ENCODE measurements at places on chromosomes 2 and 18.

- no peak for DNase-seq
Measured at GRCh38 chr18:76354348-76354747, 140.7 kb downstream of the ZNF516 start.

GRCh38 chr2:150127995-150128394 lies 359.5 kb downstream of the RND3 start:
- DNase-seq, result no peak

GRCh38 chr2:174997110-174997509 lies 8.1 kb downstream of the CHN1 start:
- DNase-seq, result no peak

DNA sequence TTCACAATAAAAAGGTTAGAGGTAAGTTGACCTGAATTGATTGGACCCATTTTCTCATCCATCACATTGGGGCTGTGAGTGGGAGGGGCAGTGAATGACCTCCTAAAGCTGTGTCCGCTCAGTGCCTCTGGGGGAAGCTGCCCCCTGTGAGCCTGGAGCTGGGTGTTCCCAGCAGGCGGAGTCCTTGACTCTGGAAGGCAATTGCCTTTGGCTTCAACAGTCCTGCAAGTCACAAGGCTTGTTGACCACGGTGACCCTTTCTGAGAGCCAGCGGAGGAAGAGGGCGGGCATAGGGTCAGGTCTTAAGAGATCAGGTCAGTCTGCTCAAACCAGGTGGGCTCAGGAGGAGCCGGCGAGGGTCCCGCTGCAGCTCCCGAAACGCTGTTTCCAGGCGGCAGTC lies 1.1 kb upstream of the CIDEA start:
- no peak for DNase-seq

- no peak for DNase-seq
Measured at GRCh38 chr2:177256026-177256425, 8.5 kb downstream of the NFE2L2 start.

GRCh38 chr2:137206069-137206468 lies 440.7 kb downstream of the THSD7B start:
- DNase-seq, result no peak

DNA sequence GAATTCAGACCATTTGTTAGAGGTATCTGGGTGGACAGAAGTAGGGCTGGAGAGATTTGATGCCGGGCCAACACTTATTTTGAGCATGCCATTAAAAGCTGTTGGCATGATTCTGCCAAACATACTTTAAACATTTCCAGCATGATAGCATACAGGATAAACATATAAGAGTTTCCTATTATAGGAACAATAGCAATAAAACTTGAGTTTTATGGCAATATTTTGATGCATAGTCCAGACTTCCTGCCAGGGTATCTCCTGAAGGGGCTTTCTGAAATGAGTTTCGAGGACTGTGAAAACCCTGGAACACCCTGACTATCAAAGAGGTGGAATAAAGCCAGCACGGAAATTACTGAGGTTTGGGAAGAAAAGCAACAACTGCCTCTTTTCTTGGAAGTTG lies 1398.0 kb upstream of the NXPH2 start:
- DNase-seq, result no peak

DNA sequence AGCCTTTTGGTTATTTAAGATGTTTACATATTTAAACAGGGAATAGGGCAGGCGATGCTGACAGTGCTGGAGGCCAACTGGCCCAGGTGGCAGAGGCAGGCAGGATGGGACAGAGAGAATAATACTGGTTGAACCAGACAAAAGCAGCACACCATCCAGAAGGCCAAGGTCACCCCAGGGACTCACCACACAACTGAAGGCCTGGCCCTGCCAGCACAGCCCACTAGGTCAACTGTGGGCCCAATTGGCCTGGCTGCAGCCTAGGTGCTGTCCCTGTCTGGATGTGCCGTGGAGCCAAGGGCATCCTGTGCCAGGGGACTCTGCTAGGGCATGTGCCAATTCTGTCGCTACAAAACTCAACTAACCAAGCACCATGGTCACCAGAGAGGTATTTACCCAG lies 69.2 kb downstream of the RNF152 start:
- DNase-seq, result no peak

DNA sequence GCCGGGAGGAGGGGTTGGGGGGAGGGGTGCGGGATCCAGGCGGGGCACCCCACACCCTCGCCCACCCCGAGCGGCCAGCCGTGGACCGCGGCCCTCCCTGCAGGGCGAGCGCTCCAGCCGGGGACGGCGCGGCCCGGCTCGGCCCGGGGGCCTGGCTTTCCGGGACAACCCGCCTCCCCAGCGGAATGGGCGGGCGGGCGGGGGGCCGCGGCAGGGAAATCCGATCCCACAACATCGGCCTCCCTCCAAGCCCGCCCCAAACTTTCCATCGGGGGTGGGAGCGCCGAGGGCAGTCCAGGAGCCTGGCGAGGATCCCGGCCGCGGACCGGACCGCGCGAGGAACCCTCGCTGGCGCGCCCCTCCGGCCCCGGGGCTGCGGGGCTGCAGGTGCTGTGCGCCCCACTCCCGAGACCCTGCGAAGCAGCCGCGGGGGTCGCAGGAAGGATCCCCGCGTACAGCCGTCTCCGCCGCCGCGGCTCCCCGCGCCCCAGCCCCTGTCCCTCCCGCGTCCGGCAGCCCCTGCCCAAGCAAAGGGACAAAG lies 529 bp downstream of the SEMA4C start:
- DNase-seq, result no peak

- DNase-seq, result no peak
Measured at GRCh38 chr2:12915787-12916186, 199.1 kb downstream of the TRIB2 start.

DNA sequence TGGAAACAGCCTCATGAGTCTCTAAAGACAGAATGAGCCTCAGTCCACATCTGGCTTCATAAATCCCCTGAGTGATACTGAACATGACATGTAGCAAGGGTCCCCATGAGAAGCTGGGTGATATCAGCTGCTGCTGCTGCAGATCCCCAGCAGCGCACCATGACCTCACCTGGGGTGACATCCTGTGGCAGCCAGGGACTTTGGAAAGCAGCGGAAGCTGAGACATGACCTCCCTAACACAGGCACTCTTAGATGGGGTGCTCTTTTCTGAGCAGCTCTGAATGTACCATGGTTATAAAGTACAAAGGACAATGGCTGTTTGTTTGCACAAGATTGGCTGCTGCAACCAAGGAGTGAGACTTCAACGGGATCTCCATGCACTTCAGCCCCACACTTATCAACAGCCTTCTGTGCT lies 74.7 kb upstream of the TMEM200C start:
- DNase-seq, result no peak

DNA sequence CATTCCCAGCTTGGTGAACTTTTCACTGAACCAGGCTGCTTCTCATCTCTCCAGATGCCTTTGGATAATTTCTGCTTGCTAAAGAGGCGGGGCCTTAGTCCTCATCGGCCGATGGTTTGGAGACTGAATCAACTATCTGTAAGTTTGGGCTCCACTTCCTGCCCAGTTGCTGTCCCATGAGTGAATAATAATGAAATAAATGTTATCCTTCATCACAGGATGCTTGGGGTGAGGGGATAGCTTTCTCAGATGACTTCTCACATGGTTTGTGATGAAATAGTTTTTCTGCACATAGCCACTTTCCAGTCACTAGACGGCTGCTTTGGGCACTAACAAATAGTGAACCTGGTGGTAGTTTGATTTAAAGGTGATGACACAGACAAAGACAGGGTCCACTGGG lies 376.6 kb upstream of the TRIB2 start:
- DNase-seq, result no peak

- DNase-seq, result no peak
Measured at GRCh38 chr18:42064109-42064508, 109.1 kb downstream of the PIK3C3 start.

- no peak for DNase-seq
Measured at GRCh38 chr2:45083175-45083574, 73.9 kb upstream of the SIX2 start.

DNA sequence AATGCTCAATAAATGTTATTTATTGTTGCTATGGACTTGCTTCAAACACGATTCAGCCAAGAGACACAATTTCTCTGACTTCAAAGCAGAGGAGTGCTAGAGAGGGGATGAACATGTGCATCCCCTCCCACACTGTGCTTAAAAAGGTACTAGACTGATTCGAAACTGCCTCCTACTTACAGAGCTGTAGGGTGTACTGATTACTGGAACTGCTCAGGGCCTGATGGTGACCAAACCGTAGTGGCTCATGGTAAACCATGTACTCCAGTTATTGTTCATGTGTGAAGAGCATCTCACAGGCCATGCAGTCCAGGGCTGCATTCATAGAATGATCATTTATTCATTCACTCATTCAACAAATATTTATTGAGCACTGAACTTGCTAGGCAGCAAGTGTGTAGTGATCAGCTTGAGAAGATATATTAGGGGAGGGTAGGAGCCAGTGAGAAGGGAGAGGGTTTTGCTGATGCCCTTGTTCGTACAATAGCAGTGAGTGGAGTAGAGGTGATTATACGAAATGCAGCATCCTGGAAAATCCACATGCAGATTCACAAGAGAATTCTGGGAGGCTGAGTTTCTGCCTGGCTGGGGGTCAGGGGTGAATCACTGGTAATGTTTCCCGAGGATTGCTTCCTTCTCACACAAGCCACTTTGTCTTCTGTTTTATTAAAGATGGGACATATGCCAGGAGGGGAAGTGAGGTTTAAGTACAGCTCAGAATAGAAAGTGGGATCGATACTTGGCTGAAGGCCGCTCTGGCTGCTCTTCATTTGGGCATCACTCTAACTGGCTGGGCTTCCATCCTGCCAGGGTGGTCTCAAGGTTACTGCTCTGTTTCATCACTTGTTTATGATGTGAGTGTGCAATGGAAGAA lies 245.4 kb downstream of the RAD51AP2 start:
- DNase-seq, result no peak

- DNase-seq, result no peak
Measured at GRCh38 chr18:8890957-8891464, 185.7 kb downstream of the MTCL1 start.

GRCh38 chr18:54995421-54996143 lies 36.3 kb upstream of the CCDC68 start:
- no peak for DNase-seq
